NCI-H2029 (cell line): ENCODE measurements at places on chromosomes 1 and 21.

GRCh38 chr1:50368179-50369007, 54.9 kb downstream of the DMRTA2 start:
- peak; percentile 48 for DNase-seq

GRCh38 chr21:15000081-15000480, 64.7 kb downstream of the NRIP1 start:
- no peak for DNase-seq

DNA sequence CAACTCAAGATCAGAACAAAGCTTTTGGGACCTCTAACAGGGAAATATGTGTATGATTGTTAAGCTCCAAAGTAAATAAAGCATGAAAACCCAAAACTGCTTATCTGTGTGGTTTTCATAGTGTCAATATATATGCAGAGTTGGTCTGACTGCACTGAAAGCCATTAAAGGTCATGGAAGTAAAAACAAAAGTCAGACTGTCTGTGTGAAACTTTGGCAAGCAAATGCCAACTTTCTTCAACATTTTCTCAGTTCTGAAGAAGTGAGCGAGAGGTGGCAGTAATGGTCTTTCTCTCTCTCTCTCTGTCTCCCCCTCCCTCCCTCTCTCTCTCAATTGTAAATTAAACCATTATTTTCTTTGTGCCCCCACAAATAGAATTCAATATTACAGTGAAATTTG, 100.1 kb upstream of the S1PR1 start:
- DNase-seq = no peak

DNA sequence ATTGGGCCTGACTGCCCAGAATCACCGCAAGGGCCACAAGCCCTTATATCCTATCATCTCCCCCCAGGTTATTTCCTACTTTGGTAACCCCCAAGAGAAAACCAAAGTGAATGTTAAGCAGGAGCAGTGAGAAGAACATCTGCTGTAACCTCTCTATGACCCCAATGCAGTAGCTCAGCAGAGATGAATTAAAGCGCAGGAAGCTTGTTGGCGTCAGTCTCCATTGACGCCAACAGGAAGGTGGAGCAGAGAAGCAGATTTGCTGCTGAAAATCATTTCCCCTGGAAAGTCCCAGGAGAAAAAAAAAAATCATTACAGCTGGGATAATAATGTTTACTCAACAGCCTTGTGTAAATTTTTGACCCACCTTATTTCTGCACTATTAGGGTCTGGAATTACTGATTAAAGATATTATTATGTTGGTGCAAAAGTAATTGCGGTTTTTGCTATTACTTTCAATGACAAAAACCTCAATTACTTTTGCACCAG, 33.2 kb upstream of the FAM163A start:
- no peak for DNase-seq

DNA sequence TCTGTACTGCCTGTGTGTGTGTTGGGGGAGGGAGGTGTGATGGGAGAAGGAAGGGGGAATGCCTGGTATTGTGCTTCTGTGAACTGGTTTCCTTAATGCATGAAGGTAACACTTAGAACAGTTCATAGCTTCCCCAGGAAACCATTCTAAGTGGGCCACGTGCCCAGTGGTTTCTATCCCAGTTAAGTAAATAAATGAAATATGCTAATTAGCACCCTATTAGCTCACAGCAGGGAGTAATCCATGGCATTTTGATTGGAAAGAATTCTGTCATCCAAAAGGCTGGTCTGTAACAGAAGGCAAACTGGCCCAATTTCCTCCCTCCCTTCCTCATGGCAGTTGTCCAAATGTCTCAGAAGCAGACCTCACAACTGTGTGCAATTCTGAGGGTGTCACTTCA, 199.3 kb downstream of the TTLL7 start:
- peak; percentile 38 for DNase-seq

GRCh38 chr1:152182944-152183361, 23.9 kb upstream of the RPTN start:
- DNase-seq = no peak

- no peak for DNase-seq
Measured at GRCh38 chr1:178607718-178608408, 95.0 kb downstream of the TEX35 start.

DNA sequence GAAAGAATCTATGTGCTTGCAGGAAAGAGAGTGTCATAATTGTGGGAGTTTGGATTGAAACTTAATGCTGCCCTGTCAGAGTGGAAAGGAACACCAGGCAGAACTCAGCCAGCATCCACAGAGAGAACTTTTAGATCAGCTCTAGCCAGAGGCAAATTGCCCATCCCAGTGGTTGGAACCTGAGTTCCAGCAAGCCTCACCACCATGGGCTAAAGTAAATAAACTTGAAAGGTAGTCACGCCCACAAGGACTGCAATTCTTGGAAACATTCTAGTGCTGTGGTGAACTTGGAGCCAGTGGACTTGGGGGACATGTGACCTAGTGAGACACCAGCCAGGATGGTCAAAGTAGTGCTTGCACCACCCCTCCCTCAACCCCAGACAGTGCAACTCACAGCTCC, 571.6 kb downstream of the LRRIQ3 start:
- DNase-seq = no peak

DNA sequence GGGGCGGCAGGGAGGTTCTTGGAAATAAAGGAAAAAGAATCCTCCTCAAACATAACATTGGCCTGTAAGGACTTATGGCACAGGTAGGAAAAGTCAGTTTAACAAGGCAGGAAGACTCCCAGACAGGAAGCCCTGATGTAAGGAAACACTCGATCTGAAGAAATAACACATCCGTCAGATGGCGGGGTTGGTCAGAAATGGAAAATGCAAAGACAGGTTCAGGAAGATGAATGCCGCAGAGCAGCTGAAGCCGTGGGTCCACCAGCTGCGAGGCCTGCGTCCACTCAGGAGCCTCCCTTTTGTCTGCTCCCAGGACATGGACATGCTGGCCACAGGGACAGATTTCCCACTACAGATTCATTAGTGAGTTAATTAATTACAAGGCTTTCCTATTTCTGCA, 3.8 kb downstream of the RSPH1 start:
- no peak for DNase-seq
